ENCODE measurements at places on chromosomes 4 and X.
A peak's percentile ranks its signal among the peaks of the same experiment; 100 is the strongest.

GRCh38 chrX:131915488-131915887, 107.6 kb upstream of the STK26 start:
- DNase-seq = no peak

GRCh38 chrX:52437212-52437611, 58.4 kb upstream of the XAGE1A start:
- no peak for DNase-seq

DNA sequence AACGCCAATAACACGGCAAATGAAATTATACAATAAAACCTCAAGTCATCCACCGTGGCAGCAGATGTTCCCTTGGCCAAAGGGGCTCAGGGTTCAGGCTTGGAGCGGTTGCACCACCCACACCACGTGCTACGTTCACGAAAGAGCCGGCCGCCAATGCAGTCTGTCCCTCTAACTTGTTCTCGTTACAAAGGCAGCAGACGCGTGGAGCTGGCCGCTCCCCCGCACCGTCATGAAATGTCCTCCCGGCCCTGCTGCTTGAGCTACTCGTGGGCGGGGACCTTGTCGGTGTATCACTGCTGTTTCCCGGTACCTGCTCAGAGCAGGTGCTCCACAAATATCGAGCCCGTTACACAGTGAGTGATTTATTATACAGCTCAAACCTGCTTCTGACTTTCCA, 36.4 kb upstream of the MAN2B2 start:
- DNase-seq = no peak

GRCh38 chr4:81460834-81461233, 10.9 kb downstream of the RASGEF1B start:
- no peak for DNase-seq

GRCh38 chrX:11890836-11891514, 132.9 kb downstream of the MSL3 start:
- DNase-seq = no peak

- no peak for DNase-seq
These were observed 106.3 kb upstream of the CBR4 start for GRCh38 chr4:169116270-169116901.

DNA sequence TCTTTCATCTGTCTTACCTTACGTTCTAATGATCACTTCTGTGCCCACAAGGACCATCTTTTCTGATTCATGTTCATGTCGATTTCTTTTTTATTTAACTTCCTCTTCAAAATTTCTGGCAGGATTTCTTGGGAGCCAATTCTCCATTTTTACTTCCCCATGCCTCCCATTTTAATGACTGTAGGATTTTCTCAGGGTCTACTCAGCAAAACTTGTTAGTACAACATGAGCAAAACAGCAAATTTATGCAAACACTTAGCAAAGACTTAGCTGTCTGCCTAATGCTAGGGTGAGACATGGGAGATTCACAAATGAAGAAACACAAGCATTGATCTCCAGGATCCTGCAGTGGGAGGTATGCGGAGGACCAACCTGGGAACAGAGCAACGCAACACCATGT, 5.5 kb downstream of the CD38 start:
- DNase-seq = no peak

DNA sequence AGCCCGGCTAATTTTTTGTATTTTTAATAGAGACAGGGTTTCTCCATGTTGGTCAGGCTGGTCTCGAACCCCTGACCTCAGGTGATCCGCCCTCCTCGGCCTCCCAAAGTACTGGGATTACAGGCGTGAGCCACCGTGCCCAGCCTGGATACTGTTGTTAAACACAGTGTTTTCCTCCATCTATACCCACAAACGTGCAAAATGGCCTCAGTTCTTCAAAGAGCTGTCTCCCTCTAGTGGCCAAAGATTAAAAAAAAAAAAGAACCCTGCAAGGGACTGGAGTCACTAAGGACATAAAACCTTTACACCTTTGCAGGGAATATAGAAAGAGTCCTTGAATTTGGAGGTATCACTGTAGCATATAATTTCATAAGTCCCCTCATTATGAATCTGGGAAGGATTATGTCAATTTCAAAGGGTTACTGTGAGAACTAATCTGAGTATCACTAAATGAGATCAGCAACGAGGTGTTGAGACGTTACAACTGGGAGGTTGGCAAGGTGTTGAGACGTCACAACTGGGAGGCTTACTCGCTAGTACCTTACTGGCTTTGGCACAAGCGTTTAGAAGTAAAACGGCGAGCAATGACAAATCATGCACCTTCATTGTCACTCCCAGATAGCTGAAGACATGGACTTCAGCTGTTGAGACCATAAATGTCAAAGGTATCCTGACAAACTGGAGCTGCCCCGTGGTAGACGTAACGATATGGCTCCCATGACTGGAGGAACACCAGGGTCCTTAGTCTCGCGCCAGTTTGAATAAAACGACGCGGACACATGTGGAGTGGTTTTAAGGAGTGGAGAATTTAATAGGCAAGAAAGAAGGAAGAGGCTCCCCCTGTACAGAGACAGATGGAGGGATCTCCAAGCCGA, 33.4 kb upstream of the ENPP6 start:
- DNase-seq = no peak

GRCh38 chrX:24837966-24838365, 144.2 kb downstream of the POLA1 start:
- DNase-seq = no peak

- DNase-seq = no peak
These were observed 192.8 kb downstream of the DCTD start for GRCh38 chr4:182724414-182724813.

DNA sequence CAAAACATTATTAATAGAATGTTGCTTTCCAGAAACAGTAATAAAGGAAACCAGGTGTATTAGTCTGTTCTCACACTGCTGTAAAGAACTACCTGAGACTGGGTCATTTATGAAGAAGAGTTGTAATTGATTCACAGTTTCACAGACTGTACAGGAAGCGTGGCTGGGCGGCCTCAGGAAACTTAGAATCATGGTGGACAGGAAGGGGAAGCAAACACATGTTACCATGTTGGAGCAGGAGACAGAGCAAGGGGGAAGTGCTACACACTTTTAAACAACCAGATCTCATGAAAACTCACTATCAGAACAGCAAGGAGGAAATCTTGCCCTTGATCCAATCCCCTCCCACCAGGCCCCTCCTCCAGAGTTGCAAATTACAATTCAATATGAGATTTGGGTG, 815.8 kb downstream of the TRIML1 start:
- DNase-seq = no peak

- peak; percentile 44 for DNase-seq
These were observed 9.5 kb downstream of the XPNPEP2 start for GRCh38 chrX:129748305-129748704.

DNA sequence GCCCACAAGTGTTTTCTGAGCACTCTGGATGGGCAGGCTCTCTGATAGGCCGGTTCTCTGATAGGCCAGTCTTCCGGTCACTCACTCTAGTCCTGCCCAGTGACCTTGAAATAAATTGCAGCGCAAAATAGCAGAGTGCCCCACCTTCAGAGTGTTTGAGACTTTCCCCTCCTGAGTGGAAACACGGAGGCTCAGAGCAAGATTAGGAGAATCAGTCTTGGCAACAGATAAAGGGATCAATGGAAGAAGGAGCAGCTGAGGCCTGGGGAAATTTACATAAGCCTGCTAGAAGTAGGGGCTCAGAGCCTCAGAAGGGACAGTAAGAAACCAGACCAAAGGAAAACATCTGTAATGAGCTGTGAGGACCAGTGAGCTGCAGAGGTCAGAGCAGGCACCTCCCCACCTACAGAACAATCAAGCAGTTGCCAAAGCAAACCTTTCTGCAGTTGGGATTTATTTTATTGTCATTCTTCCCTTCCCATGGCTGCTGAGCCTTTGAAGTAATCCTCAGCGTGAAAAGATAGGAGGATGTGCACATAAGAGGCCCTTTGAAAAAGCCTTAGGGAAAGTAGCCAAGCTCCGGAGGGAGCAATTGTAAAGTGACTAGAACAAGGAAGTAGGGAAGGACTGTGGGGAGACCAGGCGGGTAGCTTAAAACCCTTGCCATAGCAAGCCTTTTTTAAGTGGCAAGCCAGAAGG, 89.1 kb upstream of the TSPAN5 start:
- DNase-seq = no peak

DNA sequence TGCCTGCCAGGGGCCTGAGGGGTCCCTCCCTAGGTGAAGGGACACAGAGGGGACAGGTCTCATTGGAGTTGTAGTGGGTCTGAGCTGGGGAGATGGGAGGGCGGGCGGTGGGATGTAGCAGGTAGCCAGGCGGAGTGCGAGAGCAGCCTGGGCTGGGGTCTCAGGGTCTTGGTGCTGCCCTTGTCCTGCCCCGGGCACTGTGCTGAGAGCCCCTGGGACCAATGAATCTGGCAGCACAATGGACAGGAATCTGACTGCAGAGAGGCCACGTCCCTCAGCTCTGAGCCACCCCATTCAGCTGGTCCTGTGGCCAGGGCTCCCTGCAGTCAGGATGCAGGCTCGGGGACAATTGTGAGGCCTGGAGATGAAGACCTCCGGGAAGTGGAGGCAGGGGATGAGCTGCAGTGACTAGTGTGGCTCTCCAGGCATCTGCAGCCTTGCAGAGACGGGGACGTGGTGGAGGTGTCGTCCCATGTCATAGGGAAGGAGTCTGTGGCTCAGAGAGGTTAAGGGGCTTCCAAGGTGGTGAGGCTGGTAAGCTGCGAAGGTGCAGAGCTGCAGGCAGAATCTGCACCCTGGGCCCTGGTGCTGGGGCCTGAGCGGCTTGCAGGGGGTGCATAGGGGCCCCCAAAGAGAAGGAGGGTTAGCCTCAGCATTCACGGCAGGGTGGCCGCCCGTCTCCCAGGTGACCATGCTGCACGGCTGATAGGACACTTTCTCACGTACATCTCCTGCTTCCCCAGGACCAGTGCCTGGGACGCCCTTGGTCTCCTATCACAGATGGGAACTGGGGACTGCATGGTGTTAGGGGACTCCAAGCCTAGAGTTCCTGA, 20.6 kb downstream of the NSG1 start:
- no peak for DNase-seq

- no peak for DNase-seq
These were observed 42.1 kb downstream of the TEX13B start for GRCh38 chrX:107940095-107940494.

Data from uterus (tissue), 4 donors.